Activated CD4-positive, alpha-beta T cell treated with anti-CD3 and anti-CD28 coated beads, Interleukin-2, Interleukin-6, amounts not matched to agents 100 ng/mL and 50 ng/mL, durations not matched to agents 16 hours and 8 hours (primary cell): ENCODE measurements at places on chromosomes 12 and 14.

DNA sequence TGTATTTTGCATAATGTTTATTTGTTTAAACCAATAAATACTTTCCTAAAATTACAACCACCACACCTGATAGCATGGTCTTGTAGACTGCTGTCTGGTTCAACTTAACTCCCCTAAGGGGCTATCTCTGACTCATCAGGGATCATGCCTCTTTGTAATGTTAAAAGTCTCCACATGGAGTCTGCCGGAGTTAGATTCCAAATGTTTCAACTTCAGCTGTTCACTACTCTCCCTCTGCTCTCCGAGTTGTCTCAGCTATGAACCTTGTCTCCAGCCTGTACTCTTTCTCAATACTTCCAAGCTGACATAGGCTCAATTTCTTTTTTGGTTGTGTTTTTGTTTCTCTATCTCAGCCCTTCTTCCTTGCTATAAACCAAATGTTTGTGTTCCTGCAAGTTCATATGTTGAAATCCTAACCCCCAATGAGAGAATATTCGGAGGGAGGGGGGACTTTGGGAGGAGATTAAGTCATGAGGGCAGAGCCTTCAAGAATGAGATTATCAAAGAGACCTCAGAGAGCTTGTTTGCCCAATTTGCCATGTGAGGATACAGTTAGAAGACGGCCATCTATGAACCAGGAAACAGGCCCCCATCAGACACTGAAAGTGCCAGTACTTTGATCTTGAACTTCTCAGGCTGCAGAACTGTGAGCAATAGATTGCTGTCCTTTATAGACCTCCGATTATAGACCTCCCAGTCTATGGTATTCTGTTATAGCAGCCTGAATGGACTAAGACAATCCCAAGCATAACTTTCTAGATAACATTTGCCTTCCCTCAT is 858.2 kb downstream of the VRK1 start:
- no peak for DNase-seq

- DNase-seq: peak; percentile 75
Observed at GRCh38 chr14:71855399-71856036, 76.7 kb upstream of the RGS6 start.

DNA sequence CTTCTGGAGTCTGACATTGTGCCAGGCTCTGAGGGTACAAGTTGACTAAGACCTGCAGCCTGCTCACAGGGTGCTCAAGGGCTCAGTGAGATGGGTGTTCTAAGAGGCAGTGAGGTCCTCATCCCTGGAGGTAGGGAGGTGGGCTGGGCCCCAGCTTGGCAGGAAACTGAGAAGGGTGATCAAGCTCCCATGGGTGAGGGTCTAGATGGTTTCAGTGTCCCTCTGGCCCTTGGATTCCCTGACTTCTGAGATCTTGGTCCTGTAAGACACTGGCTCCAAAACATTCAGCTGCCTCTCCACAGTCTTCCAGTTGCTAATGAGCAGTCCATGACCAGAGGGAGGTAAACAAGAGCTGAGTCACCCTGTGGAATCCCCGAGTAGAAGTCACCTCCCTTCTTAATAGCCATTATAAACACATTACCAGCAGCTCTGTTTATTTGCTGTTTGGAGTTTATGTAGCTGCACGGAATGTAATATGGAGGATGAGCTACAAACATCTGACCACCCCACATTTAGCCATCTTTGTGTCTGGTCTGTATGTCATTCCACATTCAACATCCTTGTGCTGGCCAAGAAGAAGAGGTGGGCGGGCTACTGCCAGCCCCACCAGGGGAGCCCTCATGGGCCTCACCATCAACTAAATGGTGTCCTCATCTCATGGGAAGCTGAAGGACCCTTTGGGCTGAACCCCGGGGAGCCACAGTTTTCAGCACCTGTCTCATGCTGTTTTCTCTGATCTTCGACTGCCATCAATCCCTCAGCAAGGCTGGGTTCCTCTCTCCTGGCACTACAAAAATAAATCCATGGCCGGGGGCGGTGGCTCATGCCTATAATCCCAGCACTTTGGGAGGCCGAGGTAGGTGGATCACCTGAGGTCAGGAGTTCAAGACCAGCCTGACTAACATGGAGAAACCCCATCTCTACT is 37.2 kb upstream of the BDKRB2 start:
- DNase-seq: no peak

DNA sequence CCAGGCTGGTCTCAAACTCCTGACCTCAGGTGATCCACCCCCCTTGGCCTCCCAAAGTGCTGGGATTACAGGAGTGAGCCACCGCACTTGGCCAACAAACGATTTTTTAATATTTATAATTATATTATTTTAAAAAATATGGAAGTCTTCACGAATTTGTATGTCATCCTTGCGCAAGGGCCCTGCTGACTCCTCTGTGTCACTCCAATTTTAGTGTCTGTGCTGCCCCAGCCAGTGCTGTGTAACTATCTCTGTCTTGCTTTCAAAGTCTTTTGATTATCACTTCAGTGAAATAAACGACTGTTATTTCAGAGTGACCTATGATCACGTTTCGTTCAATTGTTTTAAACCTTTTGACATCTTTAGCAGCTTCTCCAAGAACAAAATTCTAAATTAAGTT is 13.1 kb upstream of the MMP17 start:
- DNase-seq: no peak

DNA sequence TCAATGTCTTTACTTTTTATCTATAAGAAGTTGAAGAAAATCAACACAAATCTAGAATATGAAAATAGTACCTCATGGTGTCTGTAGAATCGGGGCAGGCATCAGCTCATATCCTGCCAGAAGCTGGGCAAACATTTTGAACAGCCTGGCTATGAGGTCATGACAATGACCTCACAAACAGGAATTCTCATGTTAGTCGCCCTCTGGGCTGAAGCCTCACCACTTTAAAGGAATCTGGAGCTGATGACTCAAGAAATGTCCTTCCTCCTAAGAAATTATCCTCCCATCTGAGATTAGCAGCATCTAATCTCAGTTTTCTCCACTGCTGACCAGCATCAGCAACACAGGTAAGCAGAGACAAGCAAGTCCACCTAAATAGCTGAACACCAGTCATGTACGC is 27.1 kb downstream of the CLIP1 start:
- DNase-seq: no peak

DNA sequence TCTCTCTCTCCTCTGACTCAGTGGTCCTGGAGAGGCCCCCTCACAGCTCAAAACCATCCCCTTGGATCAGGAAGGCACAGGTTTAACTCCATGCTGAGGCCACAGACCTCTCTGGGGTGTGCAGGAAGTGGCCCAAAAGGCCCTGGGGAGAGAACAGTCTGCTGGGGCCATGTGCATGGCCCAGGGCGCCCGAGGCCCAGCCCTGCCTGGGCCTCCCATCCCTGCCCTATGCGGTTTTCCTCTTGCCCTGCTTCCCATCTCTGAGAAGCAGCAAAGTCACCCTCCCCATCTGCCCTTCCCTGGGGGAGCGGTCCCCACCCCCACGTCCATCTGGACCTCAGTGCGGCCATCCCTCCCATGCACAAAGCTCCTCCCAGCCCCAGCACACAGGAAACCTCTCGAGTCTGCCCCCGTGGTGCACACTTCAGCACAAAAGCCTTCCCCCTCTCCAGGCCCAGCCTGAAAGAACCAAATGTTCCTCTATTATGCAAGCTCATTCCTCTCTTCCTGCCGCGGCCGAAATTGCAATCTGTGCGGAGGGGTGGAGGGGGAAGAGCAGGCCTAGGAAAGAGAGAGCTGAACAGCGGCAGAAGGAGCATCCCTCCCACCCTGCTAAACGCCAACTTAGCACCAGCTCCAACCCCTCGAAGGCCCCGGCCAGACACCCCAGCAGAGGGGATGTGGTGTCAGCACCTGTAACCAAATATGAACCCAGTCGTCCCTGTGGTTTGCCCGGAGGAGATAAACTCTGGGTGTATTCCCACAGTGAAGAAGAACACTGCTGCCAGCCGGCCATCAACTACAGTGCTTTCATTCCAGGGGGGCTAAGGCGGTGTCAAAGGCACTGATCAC is 108.5 kb downstream of the SCARB1 start:
- no peak for DNase-seq
